Erythroblast (primary cell): ENCODE measurements at places on chromosomes 3 and 15.

DNA sequence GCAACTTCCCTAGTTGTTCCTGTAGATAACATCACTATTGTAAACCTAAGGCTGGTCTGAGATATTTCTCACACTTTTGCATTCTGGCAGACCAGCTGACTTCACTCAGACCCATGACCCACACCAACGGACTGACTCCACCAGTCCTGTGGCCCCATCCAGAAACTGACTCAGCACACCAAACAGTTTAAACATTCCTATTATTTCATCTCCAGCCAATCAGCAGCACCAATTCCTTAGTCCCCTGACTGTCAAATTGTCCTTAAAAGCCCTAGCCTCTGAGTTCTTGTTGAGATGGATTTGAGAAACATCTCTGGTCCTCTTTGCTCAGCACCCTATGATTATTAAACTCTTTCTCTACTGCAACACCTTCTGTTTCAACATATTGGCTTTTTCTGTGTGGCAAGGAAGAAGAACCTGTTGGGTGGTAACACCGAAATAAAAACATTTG, 12.2 kb upstream of the IDH2 start:
- peak; percentile 35 for DNase-seq

GRCh38 chr3:24166515-24166914, 221.4 kb downstream of the NR1D2 start:
- no peak for DNase-seq

DNA sequence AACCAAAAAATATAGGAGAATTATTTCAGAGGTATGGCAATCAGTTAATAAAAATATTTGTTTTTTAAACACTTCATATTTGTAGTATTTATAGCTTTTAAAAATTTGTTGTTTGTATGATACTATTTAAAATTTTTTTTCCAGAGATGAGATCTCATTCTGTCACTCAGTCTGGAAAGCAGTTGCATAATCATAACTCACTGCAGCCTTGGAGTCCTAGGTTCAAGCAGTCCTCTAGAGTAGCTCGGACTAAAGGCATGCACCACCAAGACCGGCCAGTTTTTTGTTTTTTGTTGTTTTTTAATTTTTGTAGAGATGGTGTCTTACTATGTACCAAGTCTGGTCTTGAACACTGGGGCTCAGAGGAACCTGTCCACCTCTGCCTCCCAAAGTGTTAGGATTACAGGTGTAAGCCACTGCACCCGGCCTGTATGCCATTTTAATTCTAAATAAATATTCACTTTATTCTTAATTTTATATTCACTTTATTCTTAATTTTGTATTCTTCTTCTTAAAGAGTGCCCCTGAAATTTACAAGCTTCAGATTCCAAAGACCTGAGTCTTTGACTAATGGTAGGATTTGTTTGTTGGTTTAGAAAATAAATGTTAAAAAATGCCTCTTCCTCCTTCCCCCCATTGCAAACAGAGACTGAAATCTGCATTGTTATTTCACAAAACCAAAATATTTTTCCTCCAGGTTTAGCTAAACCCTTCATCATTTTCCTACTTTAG, 9.4 kb downstream of the TGFBR2 start:
- no peak for DNase-seq

DNA sequence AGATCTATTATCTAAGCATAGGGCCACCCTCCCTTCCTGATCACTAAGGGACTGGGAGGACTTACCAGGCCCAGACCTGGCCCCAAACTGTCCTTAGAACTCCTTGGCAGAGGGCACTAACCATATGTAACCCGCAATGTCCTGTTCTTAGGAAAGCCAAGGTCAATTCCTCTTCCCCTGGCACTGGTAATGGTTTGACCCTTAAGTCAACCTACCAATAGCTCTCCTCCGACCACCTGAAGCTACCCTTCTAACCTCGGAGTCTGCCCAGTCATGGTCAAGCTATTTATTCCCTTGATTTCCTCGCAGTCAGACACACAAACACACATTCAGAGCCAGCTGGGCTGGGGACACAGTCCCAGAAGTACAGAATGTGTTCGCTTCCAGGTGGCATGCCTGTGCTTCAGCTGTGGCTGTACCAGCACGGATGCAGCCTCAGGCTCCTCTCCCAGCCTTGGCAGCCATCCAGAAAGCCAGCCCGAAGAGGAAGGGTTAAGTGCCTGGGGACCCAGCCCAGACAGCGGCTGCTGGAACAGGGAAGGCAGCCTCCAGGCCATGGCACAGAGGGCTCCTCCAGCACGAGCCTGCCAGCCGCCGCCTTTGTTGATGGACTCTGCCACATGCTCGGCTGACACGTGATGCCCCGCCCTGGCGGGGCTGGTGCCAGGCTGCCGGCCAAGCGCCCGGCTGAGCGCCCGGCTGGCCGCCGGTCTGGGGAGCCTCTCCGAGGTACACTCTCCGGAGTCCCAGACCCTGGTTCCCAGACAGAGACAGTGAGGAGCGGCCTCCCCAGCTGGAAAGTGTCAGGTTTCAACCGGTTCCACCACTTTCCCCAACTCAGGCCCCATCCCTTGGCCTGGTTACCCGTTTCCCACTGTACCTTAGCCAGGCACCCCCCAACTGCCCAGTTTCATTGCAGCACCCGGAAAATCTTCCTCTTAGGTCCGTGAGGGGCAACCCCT, 5.5 kb downstream of the BMF start:
- DNase-seq = no peak

DNA sequence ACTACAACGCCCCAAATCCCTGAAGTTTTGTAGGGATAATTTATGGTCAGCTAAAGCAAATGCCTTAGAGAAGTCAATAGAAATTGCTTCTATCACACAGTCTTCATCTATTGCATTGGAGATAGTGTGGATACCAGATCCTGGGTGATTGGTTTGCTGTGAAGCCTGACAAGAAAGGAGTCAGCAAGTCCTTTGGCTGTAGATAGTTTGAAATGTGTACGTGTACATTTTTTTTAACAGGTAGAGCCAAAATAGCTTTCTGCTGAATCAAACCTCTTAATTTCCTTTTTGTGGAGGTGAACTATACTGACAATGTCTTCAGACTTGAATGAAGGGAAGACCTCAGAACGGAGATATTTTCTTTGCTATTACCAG, 312.3 kb downstream of the ZBBX start:
- DNase-seq = no peak

- no peak for DNase-seq
Observed at GRCh38 chr15:88393719-88394519, 73.3 kb downstream of the MRPL46 start.

GRCh38 chr3:148763986-148764935, 63.4 kb upstream of the CPB1 start:
- no peak for DNase-seq
